ENCODE measurements at places on chromosomes 3 and 15.

GRCh38 chr15:100031665-100032357 is 298.6 kb upstream of the LYSMD4 start:
- DNase-seq: no peak

DNA sequence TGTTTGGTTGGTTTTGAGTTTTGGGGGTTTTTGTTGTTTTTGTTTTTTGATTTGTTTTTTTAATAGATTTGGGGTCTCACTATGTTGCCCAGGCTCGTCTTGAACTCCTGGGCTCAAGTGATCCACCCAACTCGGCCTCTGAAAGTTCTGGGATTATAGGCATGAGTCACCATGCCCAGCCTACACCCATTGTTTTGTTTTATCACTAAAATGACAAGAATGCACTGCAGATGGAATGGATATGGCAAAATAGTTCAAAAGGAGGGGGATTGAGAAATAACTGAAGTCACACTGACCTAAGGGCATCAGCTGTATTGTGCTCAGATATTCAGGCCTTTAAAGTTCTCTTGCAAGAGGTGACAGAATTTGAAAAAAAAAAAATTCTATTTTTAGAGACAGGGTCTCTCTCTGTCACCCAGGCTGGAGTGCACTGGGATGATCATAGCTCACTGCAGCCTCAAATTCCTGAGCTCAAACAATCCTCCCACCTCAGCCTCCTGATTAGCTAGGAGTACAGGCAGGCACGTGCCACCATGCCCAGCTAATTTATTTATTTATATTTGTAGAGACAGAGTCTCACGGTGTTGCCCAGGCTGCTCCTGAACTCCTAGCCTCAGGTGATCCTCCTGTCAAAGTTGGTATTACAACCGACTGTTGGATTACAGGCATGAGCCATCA is 4.4 kb upstream of the RASA2 start:
- DNase-seq: no peak

GRCh38 chr3:78908236-78908635 is 859.6 kb downstream of the ROBO1 start:
- DNase-seq: no peak

DNA sequence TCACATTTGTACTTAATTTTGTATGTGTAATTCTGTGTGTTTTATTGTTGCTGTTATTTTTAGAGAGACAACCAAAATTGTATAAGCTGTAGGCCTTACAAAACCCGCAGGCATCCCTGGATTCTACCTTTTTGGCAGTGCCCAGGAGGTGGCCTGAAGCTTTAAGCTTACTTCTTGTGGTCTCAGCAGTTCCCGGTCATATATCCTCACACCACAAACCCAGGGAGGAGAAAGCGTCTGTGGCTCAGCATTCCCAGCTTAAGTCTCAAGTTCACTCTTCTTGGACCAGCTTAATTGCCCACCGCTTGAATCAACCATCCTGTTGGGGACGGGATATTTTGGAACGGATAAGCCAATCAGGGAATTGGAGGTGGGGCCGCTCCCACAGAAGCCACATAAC is 36.7 kb downstream of the C2CD4A start:
- DNase-seq: no peak

- no peak for DNase-seq
Observed at GRCh38 chr15:87871731-87872320, 384.7 kb downstream of the NTRK3 start.

DNA sequence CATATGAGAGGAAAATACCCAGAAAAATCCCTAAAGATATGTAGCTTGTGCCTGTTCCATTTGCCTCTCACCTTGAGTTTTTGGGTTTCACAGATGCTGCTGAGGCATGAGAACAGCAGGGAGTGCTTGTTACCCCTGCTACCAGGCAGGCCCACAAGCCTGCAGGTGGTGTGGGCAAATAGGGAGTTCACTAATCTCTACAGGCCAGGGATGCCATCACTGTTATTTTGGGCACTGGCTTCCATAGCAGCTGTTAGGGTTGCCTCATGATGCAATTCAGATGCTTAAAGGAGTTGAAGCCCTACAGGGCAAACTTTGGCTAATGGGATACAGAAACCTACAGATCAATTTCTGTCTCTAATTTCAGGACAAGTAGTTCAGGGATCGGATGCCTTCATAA is 873.5 kb downstream of the OTOL1 start:
- no peak for DNase-seq

DNA sequence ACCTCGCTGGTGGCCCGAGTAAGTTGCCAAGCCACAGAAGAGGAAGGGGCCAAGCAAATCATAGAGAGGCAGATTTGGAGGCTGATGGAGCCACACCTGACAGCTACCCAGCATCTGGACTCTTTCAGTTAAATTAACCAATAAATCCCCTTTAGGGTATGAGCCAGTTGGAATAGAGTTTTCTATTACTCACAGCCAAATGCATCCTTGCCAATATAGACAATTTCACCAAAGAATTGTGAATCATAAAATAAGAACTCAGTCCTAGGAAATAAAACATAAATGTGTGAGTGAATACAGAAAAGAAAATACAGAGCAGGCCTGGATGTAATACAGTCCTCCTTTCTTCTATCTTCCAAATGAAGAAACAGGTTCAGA is 161.6 kb upstream of the ANKRD28 start:
- DNase-seq: no peak

GRCh38 chr3:190721330-190721729 is 141.2 kb downstream of the GMNC start:
- DNase-seq: no peak

DNA sequence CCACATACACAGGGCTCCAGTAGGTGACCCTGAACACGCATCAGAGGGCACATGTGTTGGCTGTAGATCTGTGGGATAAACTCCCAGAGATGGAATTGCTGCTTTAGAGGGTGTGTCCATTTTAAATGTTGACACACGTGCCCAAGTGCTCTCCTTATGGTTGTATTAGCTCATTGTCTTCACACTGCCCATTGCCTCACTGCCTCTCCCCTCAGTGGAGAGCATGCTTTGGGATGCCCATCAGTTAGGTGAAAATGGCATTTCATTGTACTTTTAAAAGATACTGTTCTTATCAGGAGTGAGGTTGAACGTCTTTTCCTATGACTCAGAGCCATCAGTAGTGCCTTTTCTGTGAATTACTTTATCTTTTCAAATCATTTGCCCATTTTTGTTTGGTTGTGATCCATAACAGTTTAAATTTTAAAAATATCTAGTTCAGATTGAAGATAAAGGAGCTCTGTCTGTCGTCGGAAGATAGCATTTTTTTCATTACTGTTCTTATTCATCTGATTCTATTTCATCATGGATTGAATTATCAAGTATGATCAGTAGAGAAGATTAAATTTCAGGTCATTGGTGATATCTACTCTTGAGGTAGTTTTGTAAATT is 120.7 kb downstream of the CHDH start:
- no peak for DNase-seq

- no peak for DNase-seq
Observed at GRCh38 chr3:10623578-10624275, 118.3 kb upstream of the ATP2B2 start.

- no peak for DNase-seq
Observed at GRCh38 chr3:107781253-107781652, 258.5 kb downstream of the BBX start.

GRCh38 chr3:122199552-122199951 is 16.1 kb downstream of the CASR start:
- no peak for DNase-seq

DNA sequence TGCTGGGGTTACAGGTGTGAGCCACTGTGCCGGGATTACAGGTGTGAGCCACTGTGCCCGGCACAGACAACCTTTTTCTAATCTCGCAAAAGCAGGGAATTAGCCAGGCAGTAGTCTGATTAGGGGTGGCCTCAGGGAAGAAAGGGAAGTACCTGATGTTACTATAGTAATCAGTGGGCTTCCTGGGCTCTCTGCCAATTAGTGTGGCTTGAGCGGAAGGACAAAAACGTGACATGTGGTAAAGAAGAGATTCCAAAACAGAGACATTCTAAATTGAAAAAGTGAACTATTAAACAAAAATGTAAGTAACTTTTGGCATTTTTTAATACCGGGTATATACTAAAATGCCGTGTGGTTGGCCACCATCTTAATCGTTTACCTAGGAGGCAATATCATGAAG is 48.1 kb downstream of the CFAP20DC start:
- no peak for DNase-seq
